ENCODE measurements at places on chromosomes 13 and 19.

DNA sequence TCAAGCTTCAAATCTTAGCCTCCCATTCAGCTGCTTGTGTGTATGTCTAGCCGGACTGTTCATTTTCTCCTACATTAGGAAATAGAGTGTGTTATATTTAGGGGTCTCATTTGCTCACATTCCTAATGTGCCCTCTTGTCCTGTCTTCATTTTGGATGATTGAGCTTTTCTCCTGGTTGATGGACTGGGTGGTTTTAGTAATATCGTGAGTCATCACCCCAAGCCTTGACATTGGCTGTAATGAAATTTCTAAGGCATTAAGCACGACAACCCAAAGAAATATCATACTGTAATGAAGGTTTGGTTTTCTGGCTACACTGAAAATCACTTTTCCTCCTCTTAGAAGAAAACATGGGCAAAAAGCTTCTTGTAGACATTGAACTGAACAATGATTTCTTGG is 110.7 kb upstream of the WASF3 start:
- no peak for DNase-seq

GRCh38 chr13:75151081-75151643 is 330.8 kb downstream of the TBC1D4 start:
- no peak for DNase-seq

- DNase-seq = no peak
Observed at GRCh38 chr19:30136611-30137195, 194.7 kb downstream of the URI1 start.

DNA sequence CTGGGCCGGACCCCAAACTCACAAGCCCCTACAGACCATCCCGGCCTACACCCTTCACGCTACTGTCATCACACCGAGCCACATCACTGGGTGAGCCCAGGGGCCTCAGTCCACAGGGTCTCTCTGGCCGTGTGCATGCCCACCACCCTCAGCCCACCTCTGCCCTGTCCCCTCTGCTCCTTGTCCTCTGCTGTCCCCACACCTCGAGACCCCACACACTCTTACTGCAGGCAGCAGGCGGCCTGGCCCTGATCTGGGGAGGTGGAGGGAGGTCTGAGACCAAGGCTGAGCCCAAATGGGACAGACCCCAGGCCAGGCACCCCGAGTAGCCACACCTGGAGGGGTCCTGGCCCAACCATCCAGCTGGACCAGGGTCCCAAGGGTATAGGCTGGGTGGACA is 35.2 kb downstream of the PEPD start:
- no peak for DNase-seq

DNA sequence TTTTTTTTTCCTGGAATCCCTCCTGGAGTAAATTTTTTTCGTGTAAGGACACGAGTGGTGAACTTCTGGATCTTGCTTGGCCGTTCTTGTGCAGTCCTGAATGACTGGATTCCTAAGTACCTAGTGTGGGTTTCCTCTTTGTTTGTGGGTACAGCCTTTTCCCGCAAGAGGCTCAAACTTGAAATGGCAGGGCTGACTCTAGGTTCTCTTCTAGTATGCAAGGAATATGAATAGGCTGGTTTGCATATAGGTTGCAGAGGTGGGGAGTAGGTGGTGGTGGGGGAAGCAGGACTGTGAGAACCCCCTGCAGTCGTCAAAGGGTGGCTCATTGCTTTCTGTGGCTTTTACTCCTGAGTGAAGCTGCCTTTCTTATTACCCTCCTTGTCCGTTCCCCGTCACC is 13.6 kb downstream of the UBAC2 start:
- no peak for DNase-seq

DNA sequence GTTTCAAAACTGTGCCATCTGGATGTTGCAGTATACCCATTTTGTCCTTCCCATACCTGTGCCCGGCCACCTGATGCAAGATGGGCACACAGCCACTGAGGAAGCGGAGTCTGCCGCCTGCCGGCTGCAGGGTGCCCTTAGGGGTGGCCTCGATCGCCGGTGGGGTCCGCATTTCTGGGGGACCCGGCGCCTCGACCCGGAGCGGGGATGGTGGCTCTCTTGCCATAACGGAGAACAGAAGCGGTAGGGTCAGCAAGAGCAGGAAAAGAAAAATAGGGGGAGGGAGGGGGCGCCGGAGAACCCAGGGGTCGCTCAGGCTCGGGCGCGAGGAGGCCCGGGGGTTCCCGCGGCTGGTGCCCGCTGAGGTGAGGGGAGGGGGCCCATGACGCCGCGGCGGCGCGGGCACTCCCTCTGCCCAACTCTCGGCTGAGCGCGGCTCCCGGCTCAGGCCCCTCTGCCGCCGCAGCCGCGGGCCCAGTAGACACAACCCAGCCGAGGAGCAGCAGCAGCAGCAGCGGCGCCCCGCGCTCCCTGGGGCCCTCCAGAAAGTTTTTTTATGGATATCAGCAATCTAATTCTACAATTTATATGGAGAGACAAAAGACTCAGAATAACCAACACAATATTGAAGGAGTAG is 13.8 kb upstream of the CYP4F2 start:
- no peak for DNase-seq

- no peak for DNase-seq
Observed at GRCh38 chr13:67303661-67304333, 73.7 kb upstream of the PCDH9 start.

DNA sequence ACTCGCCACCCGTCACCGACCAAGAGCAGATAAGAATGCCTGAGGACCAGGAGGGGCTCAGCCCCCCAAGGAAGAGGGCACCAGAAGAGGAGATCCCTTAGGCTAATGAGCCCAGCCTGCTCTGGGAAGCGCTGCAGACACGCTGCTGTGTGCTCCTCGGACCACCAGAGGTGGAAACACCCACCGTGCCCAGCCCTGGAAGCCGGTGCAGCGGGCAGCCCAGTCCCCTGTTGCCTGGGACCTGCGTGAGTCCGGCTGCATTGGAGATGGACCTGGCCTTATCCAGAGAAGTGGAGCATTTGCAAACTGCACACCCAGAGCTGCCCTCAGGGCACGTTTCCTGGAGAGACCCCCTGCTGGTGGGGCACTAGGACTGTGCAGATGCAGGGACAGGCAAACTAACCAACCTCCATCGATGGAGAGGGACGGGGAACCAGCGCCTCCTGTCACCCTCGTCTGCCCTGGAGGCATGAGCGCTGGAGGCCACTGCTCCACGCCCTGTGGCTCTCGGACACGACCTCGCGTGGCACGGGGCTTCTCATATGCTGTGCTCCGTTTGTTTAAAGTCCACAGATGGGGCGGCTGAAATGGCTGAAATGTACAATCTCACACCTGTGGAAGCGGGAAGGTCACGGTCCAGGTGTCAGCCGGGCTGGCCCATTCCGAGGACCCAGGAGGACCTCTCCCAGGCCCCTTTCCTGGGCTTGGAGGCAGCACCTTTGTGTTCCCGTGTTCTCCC is 153.9 kb downstream of the KDM4B start:
- no peak for DNase-seq

- DNase-seq = no peak
Observed at GRCh38 chr13:99976575-99976974, 5.0 kb upstream of the ZIC5 start.

- no peak for DNase-seq
Observed at GRCh38 chr19:12777217-12778016, 2.1 kb upstream of the HOOK2 start.

- DNase-seq = no peak
Observed at GRCh38 chr13:113959198-113959597, 14.7 kb downstream of the C13orf46 start.

Data from NCI-H524 treated with DMSO at 0.1 percent for 48 hours (cell line).